Ecto neural progenitor cell (in vitro differentiated cells): ENCODE measurements at places on chromosomes 12 and 14.

- no peak for DNase-seq
Observed at GRCh38 chr14:64081174-64081746, 212.9 kb downstream of the ESR2 start.

DNA sequence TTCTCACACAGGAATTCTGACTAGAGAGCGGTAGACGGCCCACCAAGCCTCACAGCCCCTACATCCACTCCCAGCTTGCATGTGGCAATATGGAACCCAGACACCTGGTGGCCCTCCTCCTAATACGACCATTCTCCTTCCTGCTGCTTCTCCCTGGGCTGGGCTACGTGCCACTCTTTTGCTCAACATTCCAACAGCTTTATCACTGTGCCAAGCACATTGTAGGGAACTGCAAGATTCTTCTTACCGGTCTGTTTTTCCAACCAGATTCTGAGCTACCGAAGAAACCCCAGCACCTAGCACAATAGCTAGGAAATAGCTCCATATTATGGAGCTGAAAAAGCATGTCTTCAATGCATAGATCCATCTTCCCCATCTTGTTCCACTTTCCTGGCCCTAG lies 58.1 kb downstream of the STXBP6 start:
- DNase-seq = no peak

DNA sequence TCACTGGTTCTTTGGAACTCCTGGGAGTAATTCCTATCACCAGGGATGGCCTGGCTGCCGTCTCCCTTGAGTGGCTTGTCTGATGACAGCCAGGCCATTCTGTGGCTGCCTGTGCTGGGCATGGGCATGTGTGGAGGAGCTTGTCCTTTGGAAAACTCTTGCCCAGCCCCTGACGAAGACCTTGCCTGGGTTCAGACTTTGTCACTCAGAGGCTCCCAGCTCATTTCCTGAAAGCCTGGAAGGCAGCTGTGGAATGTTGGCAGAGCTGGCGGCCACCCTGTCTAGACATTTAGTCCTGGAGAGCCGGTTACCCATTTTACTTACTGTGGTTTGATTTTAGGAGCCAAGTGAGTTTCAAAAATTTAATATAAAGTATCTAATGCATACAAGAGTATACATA lies 34.0 kb downstream of the TUNAR start:
- DNase-seq = no peak

DNA sequence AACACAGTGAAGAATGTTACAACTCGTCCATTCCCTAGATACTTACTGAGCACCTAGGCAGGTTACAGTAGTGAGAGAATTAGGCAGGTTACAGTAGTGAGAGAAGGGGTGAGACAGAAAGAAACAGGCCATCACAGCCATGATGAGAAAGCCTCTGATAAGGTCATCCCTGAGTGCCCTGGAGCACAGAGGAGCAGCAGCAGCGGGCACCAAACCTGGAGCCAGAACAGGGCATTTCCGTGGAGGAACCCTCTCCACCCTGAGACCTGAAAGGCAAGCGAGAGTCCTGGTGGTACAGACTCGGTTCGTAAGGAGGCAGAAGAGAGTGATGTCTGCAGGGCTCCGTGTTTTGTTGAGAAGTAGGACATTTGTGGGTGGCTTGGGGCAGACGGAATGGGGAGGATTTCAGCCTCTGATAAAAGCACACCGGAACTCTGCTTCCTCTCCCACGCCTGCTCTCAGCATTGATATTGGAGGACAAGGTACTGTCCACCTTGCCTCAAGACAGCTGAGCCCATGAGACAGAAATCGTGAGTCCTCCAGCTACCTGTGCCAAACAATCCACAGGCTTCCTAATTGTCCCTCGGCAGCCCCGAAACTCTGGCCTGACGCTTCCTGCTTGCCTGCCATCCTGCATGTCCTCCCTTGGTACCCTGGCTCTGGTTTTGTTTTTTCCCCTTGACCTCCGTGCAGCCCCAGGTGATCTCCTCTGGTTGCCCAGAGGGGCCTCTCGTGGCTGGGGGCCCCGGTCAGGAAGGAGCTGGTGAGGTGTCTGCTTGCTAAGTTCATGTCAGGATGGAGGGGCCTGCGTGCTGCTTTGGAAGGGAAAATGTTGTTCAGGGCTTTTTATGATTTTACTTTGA lies 136.1 kb downstream of the GCH1 start:
- DNase-seq = no peak

DNA sequence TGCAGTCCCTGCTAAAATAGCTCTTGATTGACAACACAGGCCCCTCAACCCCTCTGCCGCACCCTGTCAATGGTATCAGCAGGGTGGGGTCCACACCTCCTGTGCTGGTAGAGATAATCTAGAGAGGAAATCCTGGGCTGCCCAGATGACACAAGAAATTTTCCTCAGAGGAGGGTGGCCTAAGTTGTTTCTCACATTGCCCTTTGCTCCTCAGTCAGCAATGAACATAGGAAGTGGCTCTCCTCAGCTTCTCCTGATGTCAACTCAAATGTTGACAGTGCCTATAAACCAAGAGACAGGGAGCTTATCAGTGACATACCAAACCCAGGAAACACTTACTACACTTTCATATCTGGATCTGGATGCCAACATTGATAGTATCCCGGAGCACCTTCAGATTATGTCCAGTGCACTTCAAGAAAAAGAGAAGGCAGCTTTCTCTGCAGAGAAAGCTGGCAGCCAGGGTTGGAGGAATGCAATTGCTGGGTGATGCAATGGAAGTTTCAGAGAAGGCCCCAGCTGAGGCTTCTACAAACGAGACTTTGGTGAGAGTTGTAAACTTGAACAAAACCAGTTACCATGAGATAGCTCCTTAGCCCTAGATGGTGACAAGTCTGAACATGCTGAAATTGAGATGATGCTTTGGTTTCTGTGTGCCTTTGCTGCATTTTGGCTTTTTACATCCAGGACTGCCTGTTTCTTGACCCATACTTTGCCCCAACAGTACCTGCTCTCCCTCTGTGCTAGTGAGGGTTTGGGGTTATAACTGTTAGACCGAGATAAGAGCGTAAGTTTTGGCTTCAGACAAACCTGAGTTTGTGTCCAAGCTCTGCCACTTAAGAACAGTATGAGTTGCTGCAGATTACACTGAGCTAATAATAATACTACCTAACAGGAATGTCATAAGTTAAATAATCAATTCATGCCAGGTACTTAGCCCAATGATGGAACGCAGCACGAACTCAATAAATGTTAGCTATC lies 183.5 kb downstream of the NUAK1 start:
- no peak for DNase-seq

DNA sequence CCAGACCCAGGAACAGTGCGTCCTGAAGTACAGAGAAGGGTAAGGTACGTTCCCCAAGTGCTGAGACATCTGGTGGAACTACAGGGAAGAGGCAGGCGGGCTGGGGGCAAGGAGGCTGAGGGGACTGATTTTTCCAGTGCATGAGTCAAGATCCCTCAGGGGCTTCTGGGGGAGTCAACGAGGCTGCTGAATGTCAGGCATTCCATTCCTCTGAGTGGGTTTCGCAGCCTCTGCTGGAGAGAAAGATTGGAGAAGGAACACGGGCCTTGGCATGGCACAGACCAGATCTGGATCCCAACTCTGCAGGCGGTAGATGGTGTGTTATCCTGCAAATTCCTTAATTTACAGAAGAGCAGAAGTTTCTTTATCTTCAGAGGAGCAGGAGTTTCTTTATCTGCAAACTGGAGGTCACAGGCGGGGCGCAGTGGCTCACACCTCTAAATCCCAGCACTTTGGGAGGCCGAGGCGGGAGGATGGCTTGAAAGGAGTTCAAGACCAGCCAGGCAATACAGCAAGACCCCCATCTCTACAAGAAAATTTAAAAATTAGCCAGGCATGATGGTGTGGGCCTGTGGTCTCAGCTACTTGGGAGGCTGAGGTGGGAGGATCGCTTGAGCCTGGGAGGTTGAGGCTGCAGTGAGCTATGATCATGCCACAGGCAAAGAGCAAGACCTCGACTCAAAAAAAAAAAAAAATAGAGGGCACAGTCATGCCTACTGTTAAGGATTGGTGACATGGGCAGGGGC lies 132.6 kb upstream of the MAP1LC3B2 start:
- DNase-seq = peak; percentile 78

- DNase-seq = no peak
Observed at GRCh38 chr12:28127455-28127854, 62.8 kb upstream of the CCDC91 start.

DNA sequence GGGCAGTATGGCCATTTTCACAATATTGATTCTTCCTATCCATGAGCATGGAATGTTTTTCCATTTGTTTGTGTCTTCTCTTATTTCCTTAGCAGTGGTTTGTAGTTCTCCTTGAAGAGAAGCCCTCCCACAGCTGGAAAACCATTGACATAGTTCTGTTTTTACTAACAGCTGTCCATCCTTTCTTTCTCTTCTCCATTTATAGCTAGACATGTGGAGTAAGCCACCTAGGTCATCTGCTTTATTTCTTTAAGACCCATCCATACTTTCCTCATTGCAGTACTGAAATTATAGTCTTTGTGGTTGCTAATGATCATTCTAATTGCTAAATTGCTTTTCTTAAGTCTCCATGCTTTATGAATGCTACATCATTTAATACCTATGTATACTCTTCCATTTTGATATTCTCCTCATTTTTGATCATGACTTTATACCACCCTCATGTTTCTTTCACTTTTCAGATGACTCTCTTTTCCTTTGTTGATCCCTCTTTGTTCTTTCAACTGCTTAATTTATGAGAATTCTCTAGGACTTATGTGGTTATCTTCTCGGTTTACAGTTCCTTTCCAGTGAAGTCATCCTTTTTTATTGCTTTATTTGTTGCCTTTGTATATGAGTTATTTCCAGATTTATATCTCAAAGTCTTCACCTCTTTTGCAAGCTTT lies 114.2 kb downstream of the PCNX1 start:
- no peak for DNase-seq

GRCh38 chr12:131810726-131811125 lies 17.5 kb upstream of the MMP17 start:
- DNase-seq = no peak

DNA sequence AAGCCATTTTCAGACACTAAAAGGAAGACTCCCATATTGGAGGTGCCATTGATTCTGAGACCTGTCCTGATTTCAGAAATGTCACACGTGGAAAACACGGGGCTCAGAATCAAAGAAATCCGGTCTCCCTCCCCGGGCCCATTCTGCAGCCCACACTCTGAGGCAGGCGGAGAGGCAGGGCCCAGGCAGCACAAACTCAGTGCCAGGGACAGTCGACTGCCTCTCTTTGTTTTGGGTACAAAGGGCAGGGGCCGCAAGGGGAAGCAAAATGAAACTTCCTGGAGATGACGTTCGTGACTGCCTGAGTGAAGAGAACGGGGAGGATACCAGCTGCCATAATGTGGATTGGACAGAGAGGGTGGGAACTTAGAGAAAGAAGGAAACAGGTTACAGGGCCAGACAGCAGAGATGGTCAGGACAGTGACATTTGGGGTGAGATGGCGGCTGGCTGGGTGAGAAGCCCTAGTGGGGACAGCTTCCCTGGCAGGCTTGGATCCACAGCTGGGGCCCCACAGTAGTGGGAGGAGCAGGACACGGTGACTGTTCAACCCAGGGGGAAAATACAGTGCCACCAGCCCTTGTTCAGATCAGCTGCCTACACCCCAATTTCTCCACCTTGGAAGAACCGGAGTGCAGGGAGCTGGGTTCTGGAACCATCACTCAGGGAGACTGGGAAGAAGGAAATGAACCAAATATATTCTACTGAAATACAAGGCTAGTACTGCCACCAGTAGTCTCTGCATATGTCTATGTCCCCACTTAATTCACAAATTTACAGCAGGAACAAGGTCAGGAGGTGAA lies 8.1 kb downstream of the GAPDH start:
- DNase-seq = no peak

DNA sequence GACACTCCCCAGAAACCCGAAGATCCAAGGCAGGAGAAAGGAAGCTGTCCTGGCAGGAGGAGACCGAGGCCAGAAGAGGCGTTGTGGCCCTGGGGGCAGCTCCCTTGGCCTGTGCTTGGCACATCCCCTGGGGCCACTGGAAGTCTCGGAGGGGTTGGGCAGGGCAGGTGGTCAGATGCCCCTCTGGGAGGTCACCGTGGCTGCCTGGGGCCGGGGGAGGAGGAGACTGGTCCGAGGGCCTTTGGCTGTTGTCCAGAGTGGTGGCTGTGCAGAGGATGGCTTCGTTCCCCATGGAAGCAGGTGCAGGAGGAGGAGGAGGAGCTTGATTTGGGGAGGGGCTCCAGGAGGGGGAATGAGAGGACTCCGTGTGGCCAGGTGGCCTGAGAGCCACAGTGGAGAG lies 3.3 kb upstream of the NUDT14 start:
- no peak for DNase-seq

DNA sequence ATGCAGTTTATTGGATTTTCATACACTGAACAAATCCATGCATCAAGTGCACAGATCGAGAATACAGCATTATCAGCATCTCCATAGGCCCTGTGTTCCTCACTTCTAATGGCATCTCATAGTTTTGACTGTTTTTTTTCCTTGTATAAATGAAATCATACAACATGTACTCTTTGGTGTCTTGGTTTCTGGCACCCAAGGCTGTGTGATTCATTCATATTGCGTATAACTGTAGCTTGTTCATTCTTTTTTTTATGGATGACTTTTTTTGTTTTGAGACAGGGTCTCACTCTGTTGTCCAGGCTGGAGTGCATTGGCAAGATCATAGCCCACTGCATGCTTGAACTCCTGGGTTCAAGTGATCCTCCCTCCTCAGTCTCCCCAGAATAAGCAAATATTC lies 14.3 kb downstream of the RASSF8 start:
- no peak for DNase-seq

GRCh38 chr14:72523424-72524294 lies 370.2 kb downstream of the DPF3 start:
- DNase-seq = no peak

GRCh38 chr12:119804011-119804641 lies 73.0 kb downstream of the CIT start:
- peak; percentile 91 for DNase-seq

DNA sequence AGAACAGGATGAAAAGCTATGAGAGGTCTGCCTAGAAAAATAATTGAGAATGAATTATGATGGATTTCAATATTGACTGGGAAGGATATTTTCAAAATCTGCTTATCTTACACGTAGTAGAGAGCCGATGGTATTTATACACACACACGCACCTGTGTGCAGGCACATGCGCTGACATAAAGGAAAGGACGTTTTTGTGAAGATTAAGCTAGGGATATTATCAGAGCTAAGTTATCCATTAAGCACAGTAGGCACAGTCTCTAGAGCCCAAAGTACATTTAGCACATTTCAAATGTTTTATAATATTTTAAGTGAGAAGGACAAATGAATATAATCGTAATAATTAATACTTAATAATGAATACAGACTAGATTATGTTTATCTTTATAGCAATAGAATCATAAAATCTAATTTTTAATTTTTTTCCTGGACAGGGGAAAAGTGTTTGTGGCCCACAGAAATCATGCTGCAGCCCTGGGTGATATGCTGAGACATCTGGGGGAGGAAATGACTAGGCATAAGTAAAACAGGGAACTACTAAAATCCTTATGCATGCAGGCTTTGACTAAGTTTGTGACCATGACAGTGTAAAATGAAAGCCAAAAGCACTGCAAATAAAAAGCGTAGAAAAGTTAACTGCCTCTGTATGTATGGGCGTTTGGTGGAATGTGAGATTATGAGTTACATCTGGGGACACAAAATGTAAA lies 146.1 kb downstream of the KITLG start:
- DNase-seq = no peak
